ENCODE measurements at places on chromosomes 5 and 9. TPM values are rescaled to one million over a fixed set of nuclear protein-coding genes. Genes with fewer than 3 reads are reported as not detected.

DNA sequence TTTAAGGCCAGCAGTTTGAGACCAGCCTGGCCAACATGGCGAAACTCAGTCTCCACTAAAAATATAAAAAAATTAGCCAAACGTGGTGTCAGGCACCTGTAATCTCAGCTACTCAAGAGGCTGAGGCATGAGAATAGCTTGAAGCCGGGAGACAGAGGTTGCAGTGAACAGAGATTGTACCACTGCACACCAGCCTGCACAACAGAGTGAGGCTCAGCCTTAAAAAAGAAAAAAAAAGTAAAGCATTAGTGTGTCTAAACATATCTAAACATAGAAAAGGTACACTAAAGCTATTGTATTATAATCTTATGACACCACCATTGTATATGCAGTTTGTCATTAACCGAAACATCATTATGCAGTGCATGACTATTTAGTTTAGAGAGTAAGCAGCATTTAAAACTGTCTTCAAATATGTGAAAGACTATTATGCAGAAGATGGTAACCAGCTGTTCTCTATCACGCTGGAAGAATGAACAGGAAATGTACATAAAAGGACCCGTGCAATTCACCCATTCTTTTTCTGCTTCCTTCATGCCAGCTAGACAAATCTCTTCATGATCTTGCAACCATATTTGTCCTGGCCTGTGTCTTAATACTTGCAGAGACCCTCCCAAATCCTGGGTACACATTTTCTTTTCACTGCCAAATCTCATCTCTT is 58.6 kb downstream of the ITGA1 start:
- DNase-seq: no peak

DNA sequence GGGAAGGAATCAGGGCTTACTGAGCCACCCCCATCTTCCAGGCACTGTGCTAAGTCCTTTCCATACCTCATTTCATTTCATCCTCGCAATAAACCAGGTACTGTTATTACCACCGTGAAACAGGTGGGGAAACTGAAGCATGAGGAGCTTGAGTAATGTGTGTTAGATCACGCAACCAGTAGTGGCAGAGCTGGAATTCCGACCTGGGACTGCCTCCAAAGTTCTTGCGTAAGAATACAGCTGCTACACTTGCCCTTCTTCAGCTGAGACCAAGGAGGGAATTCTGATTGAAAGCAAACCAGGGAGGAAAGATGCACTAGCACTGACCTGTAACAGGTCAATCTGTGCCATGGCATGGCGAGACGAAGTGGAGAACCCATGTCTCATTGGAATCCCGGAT is 113.4 kb upstream of the MSX2 start:
- DNase-seq: no peak

- no peak for DNase-seq
These were observed 65.3 kb downstream of the SH3RF2 start for GRCh38 chr5:146001544-146002190.

GRCh38 chr9:99072040-99072394 is 32.9 kb upstream of the TGFBR1 start:
- no peak for DNase-seq

GRCh38 chr9:83584995-83585394 is 37.9 kb upstream of the IDNK start:
- DNase-seq: no peak

- no peak for DNase-seq
These were observed 203.5 kb upstream of the HAPLN1 start for GRCh38 chr5:83924171-83924570.

DNA sequence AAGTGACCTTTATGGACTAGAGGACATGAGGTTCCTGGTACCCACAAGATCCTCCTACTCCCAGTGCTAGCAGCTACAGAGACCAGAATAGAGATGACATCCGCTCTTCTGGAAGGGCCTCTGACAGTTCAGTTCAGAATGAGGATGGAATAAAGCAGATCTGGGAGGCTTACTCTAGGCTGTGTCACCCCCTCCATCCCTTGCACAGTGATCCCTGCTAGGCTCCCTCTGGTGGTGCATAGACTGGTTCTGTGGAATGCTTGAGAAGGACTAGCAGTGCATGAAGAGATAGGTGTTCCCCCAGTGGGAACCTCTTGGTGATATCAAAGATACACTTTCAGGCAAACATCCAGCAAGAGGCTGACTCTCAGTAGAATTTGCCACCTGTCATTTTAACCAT is 83.0 kb downstream of the NPR3 start:
- no peak for DNase-seq

Gene PRLR
- total RNA-seq: not detected

Gene PRKACG
- not detected for total RNA-seq

Gene GLE1
- total RNA-seq: 31.6 TPM

GRCh38 chr5:172852490-172853354 is 18.7 kb downstream of the ERGIC1 start:
- DNase-seq: no peak

DNA sequence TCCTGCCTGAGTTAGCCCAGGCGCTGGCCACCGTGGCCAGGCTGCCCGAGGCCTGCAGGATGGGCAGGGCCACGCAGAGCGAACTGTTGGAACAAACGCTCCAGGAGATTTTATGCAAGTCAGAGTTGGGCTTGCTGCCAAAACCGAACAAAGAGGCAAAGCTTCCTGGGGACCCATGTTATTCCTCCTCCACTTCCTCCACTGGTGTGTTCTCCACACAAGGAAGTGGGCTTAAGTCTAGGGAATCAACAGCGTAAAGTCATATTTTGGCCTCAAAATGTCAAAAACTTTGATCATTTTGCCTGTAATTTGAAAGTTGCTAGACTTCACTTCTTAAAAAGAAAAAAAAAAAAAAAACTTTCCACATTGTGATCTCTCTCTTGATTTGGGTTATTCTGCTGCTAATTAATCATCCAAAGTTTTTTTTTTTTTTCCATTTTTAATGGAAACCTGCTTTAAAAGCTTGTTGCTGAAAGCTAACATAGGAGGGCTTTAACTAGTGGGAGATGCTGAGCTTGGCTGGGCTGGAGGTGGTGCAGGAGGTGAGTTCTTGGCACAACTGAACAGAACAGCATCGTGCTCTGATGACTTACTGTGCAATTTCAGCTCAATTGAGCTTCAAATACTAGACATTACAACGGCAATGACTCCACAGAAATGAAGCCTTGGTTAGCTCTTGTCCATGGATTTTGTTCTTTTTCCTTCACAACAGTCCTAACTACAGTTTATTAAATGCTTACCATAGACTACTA is 73.0 kb downstream of the PTPDC1 start:
- DNase-seq: peak; percentile 82

Gene COL23A1
- not detected for total RNA-seq

Gene IFNA21
- total RNA-seq: not detected

- DNase-seq: no peak
These were observed 67.5 kb downstream of the SPEF2 start for GRCh38 chr5:35685161-35685560.

DNA sequence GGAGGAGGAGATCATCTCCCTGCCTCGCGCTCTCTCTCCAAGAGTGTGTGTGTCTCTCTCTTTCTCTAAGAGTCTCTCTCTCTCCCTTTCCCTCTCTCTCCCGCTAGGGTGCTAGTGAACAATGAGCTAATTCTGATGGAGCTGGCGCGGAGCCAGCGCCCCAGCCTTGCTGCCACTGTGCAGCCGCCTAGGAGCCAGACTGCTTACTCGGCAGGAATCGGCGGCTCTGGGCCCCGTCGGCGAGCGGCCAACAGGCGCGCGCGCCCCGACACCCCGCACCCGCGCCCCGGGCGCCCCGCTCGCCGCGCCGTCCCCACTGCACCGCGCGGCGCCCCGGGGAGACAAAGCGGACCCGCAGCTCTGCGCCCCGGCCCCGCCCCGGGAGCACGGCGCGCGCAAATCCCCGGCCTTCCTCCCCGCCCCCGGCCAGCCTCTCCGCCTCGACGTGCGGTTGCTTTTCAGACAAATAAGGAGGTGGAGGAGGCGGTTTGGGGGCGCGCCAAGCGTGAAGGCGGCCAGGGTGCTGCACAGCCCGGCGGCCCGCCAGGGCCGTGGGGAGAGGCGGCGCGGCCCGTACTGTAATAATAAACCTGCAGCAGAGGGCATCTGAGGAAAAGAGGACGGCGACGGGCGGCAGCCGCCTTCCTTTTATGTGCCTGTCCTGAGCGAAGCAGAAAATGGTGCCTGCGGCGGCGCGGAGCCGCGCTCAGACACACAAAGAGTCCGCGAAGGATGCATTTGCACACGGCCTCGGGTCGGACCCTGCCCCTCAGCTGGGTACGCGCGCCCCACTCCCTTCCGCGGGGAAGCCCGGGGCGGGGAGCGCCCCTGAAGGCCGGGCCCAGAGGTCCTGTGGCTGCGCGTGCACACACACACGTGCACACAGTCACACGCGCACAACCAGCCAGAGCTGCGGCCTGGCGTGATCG is 625 bp upstream of the NREP start:
- peak; percentile 89 for DNase-seq

- DNase-seq: no peak
These were observed 70.9 kb upstream of the STXBP1 start for GRCh38 chr9:127541176-127541575.

- no peak for DNase-seq
These were observed 77.5 kb downstream of the SPATA31C2 start for GRCh38 chr9:88060746-88061145.

Data from NCI-H460 (cell line).